ENCODE measurements at places on chromosomes 6 and 20.
A peak's percentile ranks its signal among the peaks of the same experiment; 100 is the strongest.

GRCh38 chr20:53677447-53678314 is 84.0 kb upstream of the ZNF217 start:
- DNase-seq, result no peak

DNA sequence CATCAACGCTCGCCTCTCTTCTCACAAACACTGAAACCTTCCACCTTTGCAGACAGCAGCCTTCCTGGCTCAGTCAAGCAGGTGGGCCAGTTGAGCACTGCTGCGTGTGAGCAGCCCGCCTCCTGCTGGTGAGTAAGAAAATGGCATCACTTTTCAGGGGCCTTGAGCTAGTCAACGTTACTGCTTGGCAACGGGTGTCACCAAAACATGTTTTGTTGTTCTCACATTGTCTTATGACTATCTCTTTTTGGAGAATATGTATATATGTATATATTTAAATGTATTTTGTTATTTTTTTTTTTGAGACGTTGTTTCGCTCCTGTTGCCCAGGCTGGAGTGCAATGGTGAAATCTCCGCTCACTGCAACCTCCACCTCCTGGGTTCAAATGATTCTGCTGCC is 97.0 kb upstream of the AGPAT4 start:
- peak; percentile 53 for DNase-seq

- DNase-seq, result no peak
Measured at GRCh38 chr6:168962886-168963285, 290.8 kb downstream of the THBS2 start.

- DNase-seq, result no peak
Measured at GRCh38 chr20:9454791-9455190, 59.6 kb upstream of the LAMP5 start.

GRCh38 chr6:85143676-85144075 is 306.2 kb upstream of the NT5E start:
- DNase-seq, result no peak

DNA sequence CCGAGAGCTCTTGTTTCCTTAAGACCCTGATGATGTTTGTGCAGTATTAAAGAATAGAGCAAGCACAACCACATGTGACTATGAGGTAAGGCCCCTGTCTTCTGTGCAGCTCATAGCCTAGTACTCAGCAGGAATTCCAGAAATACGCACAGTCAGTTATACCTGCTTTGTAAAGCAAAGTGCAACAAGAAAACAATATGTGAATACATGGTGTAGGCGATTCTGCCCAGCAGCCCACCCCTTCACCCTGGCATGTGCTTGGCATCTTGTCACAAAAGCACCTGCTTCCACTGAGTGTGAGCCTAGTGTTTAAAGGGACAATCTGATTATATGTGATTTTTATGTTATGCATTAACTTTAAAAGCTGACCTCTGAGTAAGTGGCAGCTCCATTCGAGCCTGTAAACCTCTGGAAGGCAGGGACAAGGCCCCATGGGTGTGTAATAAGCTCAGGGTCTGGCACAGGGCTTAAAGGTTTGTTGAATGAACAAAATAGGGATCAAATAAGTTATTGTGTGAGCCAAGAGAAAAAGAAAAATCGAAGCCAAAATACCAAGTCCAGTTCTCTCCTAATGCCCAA is 148.7 kb downstream of the DOK5 start:
- DNase-seq, result no peak

- no peak for DNase-seq
Measured at GRCh38 chr20:43940518-43941225, 26.0 kb downstream of the TOX2 start.

DNA sequence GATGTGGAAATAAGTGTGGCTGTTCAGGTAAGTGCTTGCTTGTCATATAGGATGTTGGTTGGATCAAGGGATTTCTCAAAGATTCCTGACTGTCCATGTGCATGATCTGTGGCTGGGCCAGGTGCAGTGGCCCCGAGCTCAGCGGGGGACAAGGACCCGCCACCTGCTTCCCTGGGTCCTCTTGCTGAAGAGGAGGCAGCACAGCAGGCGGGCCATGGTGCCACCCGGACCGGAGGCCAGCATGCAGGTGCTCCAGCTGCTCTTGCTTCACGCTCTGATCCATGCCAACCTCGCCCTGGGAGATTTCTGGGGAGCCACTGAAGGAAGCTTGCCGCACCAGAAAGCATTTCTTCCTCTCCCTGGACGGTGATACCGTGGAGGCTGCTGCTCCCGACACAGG is 173.8 kb downstream of the HIVEP2 start:
- DNase-seq, result no peak

DNA sequence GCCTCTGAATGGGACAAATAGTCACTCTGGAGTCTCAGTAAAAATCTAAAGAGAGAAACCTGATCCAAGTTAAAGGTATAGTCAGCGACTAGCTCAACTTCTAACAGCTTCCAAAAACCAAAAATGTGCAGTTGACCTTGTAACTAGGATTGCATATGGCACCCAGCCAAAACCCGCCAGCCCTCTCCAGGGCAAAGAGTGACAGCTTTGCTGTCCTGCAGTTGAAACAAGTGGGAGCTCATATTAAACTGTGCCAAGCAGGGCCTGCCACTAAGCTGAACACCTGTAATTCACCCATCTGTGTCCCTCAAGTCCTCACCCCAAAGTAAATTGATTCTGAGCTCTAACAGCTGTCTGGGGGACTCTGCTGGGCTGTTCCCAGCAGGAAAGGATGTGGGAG is 695.3 kb downstream of the MAFB start:
- DNase-seq, result no peak

GRCh38 chr6:44539701-44540355 is 152.3 kb downstream of the CDC5L start:
- no peak for DNase-seq

DNA sequence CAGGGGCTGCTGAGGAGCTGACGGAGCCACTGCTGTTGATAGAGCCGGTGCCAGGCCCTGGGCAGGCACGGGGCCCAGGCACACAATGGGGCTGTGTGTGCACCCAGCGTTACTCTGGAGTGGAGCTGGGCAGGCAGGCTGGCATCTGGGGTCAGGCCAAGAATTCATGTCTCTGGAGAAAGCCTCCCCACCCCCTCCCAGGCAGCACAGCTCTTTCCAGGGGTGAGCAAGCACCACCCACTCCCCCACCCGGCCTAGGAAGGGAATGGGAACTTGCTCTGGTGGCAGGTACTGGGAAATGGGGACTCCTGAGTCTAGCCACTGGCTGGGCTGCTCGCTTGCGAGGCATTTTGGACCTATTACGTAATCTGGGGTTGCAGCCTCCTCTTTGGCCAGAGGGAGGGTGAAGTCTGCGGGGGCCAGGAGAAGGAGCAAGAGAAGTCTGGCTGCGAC is 22.7 kb downstream of the TFEB start:
- no peak for DNase-seq

DNA sequence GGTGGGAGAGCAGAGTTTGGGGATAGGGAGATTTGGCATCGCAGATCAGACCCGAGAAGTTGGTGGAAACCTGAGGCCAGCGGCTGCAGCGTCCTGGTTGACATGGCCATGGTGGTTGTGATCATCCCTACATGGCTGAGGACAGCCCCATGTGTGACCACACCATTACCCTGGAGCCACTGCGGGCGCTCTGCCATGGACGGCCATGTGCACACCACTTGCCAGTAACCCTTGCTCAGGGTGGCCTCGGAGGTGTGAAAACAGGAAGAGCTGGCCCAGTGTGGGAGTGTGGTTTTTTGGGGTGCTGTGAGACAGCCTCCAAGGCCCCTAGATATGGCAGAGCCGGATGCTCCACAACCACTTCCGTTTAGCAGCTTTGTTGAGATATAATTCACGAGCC is 64.4 kb downstream of the TMEM242 start:
- no peak for DNase-seq

GRCh38 chr20:40506537-40506939 is 182.5 kb downstream of the MAFB start:
- no peak for DNase-seq

Measured in T-helper 9 cell (primary cell).